A549 treated with DMSO at 1 μM for 4 hours (cell line): ENCODE measurements at places on chromosomes 16 and 17. TPM values are rescaled to one million over a fixed set of nuclear protein-coding genes. Genes with fewer than 3 reads are reported as not detected.

BICDL2 gene
- not detected in 5 replicates for total RNA-seq

ERN2 gene
- not detected in 5 replicates for total RNA-seq

CTRB1 gene
- not detected in 5 replicates for total RNA-seq

CCL14 gene
- total RNA-seq = not detected in 5 replicates

CDH3 gene
- 0.12 to 0.39 TPM (median 0.21 TPM) in 5 replicates for total RNA-seq

ADAD2 gene
- total RNA-seq = not detected in 5 replicates
